Stimulated activated CD8-positive, alpha-beta memory T cell treated with anti-CD3 and anti-CD28 coated beads, Interleukin-4, amount 100 ng/mL, for 1 hour (primary cell): ENCODE measurements at places on chromosomes 13 and 19.

- DNase-seq: no peak
Measured at GRCh38 chr13:30125422-30126073, 181.8 kb downstream of the KATNAL1 start.

- DNase-seq: no peak
Measured at GRCh38 chr19:8552810-8553209, 24.4 kb downstream of the MYO1F start.

DNA sequence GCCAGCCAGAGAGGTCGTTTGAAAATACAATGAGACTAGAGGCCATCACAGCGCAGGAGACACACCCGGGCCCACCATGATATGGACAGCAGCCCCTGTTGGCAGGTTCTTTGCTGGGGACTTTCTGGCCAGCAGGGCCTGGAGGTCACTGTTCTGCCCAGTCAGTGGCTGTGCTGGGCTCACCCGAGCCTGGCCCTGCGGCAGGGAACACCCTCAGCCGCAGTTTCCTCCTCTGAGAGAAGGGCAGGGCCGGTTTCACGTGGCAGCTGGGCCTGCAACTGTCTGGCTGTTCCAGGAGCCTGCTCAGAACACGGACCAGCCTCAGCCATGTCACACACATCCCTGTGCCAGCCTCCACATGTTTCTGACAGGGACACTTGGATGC lies 39.4 kb downstream of the ADPRHL1 start:
- no peak for DNase-seq

DNA sequence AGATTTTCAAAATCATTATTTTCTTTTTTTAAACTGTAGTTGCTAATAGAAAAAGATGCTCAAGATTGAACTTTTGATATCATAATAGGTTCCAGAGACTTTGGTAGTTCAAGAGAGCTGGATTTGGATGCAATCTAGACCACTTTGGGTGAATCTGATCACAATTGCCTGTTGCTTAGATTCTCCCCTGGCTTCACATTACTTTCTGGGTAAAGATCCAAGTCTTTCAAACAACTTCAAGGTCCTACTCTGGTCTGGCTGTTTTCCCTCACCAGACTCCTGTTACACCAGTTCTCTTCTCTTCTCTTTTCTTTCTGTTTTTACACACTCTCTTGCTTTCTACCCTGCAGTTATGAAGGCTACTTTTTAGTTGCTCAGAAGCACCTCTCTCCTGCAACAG lies 7.4 kb upstream of the SPRY2 start:
- DNase-seq: no peak

DNA sequence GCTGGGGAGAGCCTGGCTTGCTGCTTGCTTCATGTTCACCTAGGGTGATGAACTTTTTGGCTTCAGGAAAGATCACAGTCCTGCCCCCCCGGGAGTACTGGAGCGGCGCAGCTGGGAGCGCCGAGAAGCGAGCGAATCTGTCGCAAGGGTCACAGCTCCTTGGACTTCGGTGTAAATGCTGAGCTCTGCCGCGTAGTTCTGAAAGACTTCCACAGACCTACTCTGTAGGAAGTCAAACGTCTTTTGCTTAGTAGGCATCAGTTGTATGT lies 2.7 kb downstream of the ING1 start:
- no peak for DNase-seq

GRCh38 chr13:27644302-27644701 lies 22.6 kb downstream of the POLR1D start:
- no peak for DNase-seq

- DNase-seq: no peak
Measured at GRCh38 chr13:23921451-23921888, 24.2 kb upstream of the C1QTNF9B start.

- no peak for DNase-seq
Measured at GRCh38 chr13:82506805-82507414, 1375.4 kb downstream of the SLITRK1 start.

- no peak for DNase-seq
Measured at GRCh38 chr19:41917676-41918075, 10.6 kb downstream of the ERFL start.

DNA sequence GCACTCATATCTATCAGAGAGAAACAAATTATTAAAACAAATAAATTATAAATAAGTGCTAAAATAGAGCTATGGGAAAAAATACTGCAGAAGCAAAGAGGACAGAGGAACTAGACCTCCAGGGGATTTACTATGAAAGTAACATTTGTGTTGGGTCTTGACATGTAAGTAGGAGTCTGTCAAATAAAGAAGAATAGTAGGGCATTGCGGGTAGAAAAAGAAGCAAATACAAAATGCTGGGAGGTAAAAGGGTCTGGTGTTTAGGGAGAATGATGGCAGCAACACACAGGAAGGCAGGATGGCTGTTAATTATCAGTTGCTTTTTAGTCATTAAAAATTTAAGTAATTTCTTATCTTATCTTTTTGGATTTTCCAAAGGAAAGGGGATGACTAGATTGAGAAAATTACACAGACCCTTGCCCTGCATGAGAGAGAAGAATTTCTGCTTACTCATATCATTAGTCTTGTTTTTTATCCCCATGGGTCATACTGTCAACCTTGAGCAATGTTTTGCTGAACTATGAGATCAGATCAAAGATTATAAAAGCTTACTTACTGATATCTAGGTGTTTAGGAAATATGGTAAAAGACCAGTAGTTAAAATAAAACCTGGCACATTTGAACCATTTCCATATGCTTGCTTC lies 472.7 kb downstream of the DIAPH3 start:
- no peak for DNase-seq

DNA sequence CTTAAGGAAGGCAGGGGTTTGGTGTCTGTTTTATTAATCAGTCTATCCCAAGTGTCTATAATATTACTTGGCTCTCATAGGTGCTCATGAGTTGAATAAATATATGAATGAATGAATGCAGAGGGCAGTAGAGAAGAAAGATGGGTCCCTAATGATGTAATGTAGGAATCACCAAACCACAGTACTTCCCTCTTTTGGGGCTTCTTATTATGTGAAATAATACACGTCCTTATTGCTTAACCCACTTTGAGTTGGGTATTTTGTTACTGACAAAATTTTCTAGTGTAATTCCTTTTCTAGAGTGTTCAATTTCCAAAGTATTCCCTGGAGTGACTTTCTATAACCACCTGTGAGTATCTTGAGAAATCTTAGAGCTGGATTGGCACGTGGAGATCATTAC lies 13.2 kb downstream of the KLK5 start:
- DNase-seq: no peak

DNA sequence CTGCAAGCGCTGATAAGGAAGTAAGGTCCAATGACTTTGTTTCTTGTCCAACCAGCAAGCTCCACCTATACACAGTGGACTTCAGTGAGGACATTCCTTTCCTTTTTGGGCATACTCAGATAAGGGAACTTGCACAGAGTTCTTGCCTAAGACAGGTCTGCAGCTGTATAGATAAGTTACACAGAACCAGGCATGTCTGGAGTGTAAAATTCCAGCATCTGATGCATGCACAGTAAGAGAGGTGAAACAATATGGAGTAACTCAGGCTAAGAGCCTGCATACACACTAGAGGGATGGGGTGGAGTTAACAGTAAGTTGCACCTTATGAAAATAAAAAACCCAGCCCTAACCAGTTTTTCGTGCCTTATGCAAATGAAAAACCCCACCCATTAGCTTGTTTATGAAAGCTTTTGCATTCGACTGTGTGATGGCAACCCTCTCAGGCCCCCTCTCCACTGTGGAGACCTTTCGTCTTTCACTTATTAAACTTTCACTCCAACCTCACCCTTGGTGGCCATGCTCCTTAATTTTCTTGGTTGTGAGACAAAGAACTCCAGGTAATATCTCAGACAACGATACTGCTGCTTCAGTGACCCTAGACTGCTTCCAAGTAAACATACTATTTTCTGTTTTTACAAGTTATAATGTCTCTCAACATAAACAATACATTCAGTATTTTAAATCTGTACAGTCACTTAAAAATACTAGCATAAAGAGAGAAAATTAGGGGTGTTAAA lies 2859.0 kb upstream of the PCDH20 start:
- no peak for DNase-seq
